ENCODE measurements at places on chromosomes 7 and 10. TPM values are rescaled to one million over a fixed set of nuclear protein-coding genes. Genes with fewer than 3 reads are reported as not detected.

GRCh38 chr10:85916994-85917573, 449.5 kb downstream of the GRID1 start:
- no peak overlapping the region for H3K27ac ChIP-seq
- no peaks in the 10 kb centered on the region for H3K36me3 ChIP-seq
- no peak for DNase-seq

Gene RBAK
- total RNA-seq = 14.8 TPM

DNA sequence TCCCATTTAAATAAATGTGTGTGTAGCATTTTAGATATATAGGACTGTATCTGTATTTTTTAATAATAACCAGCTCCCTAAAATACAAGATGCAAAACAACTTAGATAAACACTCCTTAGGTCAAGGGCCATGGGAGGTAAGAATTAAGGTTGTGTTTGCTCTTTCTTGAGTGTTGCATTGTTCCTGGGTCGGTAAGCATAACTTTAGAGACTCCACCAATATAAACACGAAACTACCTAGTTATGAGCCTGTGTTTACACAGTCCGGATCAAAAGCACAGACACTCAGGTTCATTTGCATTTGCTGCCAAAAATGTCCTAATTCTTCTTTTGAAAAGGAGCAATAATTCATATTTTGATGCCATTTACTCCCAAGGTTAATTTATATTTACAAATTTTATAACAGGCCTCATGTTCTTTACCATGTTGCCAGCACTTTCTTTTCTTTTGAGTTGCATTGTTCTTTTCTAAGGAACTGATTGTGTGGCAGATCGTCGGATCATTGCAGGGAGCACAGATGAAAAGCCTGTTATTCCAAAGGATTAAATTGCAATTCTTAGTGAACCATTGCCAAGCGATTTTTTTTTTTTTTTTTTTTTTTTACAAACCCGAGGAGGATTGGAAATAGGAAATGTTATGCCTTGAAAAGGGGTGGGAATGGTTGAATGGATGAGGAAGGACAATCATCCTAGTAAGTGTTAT, 45.8 kb upstream of the GLCCI1 start:
- peaks cover 13% of the 10 kb centered on the region for H3K4me1 ChIP-seq
- no peak overlapping the region for H3K27ac ChIP-seq
- no peak for DNase-seq
- H3K4me3 ChIP-seq = no peak overlapping the region
- no peaks in the 10 kb centered on the region for H3K36me3 ChIP-seq

DNA sequence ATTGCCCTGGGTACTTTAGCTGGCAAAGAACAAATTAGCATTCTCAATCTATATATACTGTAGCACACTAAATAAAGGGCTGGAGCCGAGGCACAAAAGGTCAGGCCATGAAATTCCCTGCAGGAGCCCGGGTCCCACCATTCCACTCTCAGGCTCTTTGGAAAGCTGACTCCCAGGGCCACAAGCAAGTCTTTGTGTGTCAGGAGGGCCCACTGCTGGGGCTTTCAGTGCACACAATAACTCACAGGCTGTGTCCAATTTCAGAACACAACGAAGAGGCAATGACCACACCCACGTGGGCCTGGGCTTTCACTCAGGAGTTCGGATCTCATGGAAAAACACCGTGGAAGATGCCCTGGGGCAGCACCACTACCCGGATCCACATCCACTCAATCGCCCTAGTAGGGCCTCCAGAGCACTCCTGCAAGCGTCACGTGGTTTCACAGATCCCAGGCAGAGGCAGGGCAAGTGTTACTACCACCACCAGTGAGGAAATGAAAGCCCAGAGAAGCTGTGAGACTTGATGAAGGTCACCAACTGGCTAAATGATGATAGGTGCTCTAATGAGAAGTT, 60.3 kb downstream of the COBL start:
- peak overlapping the region; percentile 29 for H3K4me3 ChIP-seq
- no peaks in the 10 kb centered on the region for H3K36me3 ChIP-seq
- H3K27ac ChIP-seq = peak overlapping the region; percentile 45

DNA sequence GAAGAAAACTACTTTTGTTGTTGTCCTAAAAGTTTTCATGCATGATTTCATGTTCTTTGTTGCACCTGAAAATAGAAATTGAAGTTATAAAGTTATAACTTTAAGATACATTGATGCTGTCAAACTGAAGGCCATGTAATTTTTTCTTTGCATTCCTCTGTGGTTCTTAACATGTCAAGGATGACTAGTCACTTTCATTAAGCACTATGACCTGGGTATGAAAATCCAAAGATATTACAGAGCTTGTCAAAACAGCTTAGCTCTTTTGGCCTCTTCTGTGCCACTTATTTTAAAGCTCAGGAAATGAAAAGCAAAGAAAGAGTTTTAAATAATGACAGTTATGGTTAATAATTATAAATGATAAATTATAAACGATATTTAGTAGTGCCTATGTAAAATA, 241.6 kb upstream of the CACNA2D1 start:
- no peaks in the 10 kb centered on the region for H3K27me3 ChIP-seq
- no peak overlapping the region for H3K4me3 ChIP-seq
- no peak overlapping the region for H3K27ac ChIP-seq

Gene USP6NL
- 25.3 TPM for total RNA-seq

- H3K4me3 ChIP-seq = no peak overlapping the region
- H3K27me3 ChIP-seq = peaks cover 100% of the 10 kb centered on the region
- DNase-seq = peak; percentile 14
- no peaks in the 10 kb centered on the region for H3K36me3 ChIP-seq
- H3K27ac ChIP-seq = no peak overlapping the region
Measured at GRCh38 chr10:100656454-100656853, 88.9 kb upstream of the PAX2 start.

GRCh38 chr10:129029051-129029450, 438.0 kb upstream of the MGMT start:
- no peak overlapping the region for H3K4me3 ChIP-seq
- no peaks in the 10 kb centered on the region for H3K27me3 ChIP-seq
- DNase-seq = no peak
- no peaks in the 10 kb centered on the region for H3K4me1 ChIP-seq
- no peaks in the 10 kb centered on the region for H3K36me3 ChIP-seq

Gene GFRA1
- total RNA-seq = not detected

Gene ADAM12
- total RNA-seq = not detected

Gene RPS24
- total RNA-seq = 1,941 TPM

Gene AUTS2
- not detected for total RNA-seq

DNA sequence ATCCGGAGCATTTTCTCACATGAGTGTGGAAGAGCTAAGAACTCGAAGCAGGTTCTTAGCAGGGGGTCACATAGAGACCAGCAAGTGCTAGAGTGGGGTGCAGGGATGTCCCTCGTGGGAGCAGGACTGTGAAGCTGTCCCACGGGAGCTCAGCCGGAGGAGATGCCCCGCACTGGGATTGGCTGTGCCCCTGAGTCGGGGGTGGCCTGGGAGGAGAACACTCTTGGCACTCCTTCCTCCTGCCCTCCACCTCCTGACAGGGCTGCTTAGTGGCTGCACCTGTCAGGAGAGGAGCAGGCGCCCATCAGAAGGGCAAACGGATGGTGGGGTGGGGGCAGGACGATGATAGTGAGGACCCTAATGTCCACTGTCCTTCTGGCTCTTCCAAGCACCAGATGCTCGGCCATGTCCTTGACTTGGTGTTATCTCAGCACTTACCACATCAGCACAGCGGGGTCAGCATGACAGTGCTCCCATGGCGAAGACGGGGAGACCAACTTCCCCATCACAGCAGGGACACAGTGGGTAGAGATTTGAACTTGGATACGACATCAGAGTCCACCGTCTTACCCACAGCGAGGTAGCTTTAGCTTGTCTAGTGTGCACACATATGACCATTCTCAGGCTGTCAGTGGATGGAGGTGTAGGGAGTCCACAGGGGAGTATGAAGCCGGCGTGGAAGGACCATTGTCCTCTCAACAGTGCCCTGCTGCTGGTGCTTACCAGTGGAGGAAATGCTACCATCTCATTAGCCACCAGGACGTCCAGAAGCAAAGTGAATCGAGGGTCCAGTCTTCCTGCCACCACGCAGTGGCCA, 142.5 kb upstream of the SHH start:
- H3K36me3 ChIP-seq = peaks cover 20% of the 10 kb centered on the region
- no peak for DNase-seq
- peak overlapping the region; percentile 26 for H3K4me3 ChIP-seq
- H3K27me3 ChIP-seq = no peaks in the 10 kb centered on the region

GRCh38 chr10:71780719-71781118, 7.4 kb upstream of the VSIR start:
- H3K36me3 ChIP-seq = no peaks in the 10 kb centered on the region
- H3K4me3 ChIP-seq = no peak overlapping the region
- no peak for DNase-seq
- H3K27me3 ChIP-seq = peaks cover 55% of the 10 kb centered on the region

- no peaks in the 10 kb centered on the region for H3K27me3 ChIP-seq
- H3K27ac ChIP-seq = no peak overlapping the region
- no peak overlapping the region for H3K4me3 ChIP-seq
- DNase-seq = no peak
Measured at GRCh38 chr7:153934629-153935028, 117.6 kb upstream of the DPP6 start.

DNA sequence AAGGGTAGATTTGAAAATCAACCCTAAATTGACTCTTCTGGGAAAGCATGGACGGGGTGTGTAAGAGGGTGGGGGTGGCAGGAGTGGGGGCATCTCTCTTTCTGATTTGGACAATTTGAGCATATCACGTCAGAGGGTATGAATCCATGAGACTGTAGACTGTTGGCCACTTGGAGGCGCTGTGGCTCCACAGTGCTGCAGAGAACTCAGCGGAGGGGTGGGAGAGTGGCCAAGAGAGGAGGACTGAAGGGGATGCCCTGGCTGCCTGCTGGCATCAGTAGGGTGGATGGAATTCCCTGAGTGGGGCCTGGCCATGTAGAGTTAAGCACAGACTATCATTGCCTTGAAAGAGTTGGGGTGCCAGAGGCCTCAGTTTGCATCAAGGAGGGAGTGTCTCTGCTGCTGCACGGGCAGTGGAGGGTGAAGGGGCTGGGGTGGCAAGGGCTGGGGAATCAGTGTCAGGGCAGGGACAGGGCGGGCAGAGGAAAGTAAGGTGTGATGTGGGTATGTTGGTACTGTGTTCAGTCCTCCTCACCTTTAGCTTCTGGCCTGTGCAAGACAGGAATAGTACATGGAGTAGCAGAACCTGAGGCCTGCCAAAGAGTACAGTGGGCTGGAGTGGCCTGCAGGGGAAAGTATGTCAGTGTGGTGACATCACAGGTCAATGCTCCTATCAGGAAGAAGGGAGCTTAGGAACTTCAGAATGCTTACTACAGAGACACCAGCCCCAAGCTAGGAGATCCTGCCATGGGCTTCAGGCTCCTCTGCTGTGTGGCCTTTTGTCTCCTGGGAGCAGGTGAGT, 133.5 kb upstream of the PRSS58 start:
- no peaks in the 10 kb centered on the region for H3K36me3 ChIP-seq
- H3K4me3 ChIP-seq = no peak overlapping the region
- no peaks in the 10 kb centered on the region for H3K4me1 ChIP-seq
- DNase-seq = no peak

Gene COL1A2
- not detected for total RNA-seq

DNA sequence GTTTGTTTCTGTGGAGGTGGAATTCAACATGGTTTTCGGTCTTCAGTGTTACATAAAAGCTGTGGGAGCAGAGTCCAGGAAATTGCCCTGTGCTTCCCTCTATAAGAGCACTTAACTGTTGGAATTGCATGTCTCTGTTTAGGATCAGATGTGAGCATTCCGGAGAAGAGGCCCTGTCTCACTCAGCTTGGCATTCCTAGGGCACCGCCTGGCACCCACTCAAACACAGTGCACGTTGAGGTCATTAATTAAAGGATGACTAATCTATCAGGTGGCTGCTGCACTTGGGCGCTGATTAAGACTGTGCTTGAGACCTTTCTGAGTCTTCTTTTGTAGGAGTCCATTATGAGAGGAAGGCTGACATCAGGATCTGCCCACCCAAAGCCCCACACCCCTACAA, 82.8 kb upstream of the VIPR2 start:
- H3K27ac ChIP-seq = no peak overlapping the region
- DNase-seq = no peak
- no peak overlapping the region for H3K4me3 ChIP-seq
- H3K36me3 ChIP-seq = no peaks in the 10 kb centered on the region

DNA sequence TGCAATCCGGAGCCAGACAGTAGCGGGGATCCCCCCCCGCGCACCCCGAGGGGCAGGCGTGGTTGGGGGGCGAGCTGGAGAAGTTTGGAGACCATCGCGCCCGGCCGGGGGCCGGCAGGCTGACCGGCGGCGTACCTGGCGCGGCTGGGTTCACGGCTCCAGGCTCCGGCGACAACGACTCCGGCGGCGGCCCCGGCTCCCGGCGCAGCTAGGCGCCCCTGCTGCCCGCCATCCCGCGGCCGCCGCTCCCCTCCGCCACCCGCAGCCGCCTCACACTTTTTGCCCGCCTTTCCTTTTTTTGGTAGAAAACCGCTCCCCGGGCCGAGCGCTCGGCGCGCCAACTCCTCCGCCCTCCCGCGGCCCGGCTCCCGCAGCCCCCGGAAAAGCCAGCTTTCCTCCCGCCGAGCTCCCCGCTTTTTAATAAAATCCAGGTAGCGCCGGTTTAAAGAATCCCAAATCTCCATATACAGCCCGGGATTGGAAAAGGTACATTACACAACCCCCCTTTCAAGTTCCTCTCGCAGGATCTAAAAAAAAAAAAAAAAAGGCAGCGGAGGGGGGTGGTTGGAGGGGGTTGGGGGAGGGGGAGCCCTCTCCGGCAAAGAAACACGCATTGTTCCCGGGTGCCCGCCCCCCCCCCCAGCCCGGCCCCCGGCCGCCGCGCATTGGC, at the start of gene TNRC18:
Gene TNRC18 (minus strand): TSS at position 529 of the 670 bp plus-strand sequence. CDS start 2,588 bp downstream, outside the sequence.
- H3K27me3 ChIP-seq = no peaks in the 10 kb centered on the region
- H3K27ac ChIP-seq = peak within 1 kb of the TSS; percentile 94
